Activated CD4-positive, alpha-beta T cell treated with anti-CD3 and anti-CD28 coated beads, Interleukin-2, Interleukin-4, amounts not matched to agents 100 ng/mL and 50 ng/mL, durations not matched to agents 16 hours and 8 hours (primary cell): ENCODE measurements at places on chromosomes 1 and 21.

DNA sequence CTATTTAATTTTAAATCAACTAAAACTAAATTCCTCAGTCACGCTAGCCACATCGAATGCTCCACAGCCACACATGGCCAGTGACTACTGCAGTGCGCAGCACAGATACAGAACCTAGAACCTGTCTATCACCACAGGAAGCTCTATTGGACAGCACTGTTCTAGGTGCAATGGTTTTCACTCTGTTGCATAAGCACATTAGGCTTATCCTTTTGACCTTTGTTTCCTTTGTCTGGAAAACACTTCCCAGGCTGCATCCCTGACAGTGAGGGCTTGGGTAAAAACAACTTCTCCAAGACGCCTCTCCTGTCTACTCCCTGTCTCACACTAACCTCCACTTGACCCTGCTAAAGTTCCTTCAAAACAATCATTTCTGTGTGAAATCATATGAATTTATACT lies 33.6 kb upstream of the RAP1GAP start:
- no peak for DNase-seq

DNA sequence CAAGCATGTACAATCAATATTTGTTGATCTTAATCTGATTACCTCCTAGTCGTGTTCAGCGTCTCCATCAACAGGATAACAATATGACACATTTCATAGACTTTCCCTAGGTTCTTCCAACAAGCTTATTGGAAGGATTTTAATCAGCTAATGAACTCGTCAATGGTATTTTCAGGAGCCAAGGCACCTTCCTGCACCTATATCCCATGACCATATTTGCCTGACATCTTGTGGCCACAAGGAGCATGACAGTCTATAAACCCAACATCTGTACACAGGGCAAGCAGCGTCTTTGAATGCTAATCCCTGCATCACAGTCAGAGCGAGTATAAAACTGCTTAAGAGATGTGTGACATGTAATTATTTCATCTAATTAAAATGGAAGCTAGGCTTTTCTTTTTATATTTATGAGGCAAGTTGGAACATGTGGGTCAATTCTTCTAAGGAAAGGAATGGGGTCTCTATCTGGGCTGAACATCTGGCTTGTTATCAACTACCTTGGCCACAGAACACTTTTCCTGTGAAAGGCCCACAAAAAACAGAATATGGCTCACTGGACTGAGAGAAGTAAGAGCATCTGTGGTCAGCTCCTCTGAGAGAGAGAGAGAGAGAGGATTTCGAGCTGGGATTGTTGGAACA lies 388.8 kb downstream of the NTNG1 start:
- DNase-seq: peak; percentile 37

GRCh38 chr1:177701654-177702353 lies 268.1 kb downstream of the SEC16B start:
- DNase-seq: no peak

GRCh38 chr1:233802611-233803010 lies 101.9 kb upstream of the SLC35F3 start:
- no peak for DNase-seq

DNA sequence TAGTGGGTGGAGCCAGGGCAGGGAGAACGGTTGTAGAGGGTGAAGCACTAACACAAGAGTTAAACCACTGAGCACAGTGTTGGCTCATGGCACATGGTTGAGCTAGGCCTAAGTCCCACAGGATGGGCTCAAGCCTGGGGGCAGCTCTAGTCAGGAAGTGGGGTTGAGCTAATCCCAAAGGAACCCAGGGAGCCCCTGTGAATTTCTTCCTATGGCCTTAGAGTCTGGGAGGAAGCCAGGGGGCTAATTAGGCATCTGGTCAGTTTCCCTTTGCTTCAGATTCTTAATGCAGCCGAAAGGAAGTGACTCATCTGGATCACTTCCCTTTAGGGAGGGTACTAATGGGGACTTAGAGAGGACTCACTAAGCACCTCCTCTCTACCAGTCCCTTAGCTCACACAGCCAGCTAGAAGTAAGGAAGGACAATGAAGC lies 10.1 kb downstream of the CFAP45 start:
- peak; percentile 22 for DNase-seq

- DNase-seq: no peak
These were observed 41.1 kb downstream of the WNT9A start for GRCh38 chr1:227906550-227907071.

- no peak for DNase-seq
These were observed 6.8 kb upstream of the LY9 start for GRCh38 chr1:160789051-160789701.

- DNase-seq: no peak
These were observed 105.0 kb downstream of the LEPR start for GRCh38 chr1:65525266-65526048.

- no peak for DNase-seq
These were observed 73.7 kb downstream of the URB2 start for GRCh38 chr1:229699613-229700267.

DNA sequence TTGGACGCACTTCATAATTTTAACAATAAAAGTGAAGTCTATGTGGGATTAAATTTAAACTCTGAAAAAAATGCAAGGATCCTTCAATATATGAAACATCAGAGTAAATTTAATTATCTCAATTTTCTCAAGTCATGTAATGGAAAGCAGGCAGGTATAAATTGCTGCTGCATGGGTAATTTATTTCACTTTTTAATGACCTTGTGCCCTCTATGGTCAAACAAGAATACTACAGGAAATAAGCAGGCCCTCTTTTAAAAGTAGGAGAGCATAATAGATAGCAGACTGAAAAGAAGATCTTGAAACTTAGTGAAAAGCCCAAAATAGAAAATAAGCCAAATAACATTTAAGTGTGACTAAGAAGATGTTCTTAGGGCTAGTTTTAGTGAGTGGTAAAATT lies 22.9 kb downstream of the BCAS2 start:
- no peak for DNase-seq

DNA sequence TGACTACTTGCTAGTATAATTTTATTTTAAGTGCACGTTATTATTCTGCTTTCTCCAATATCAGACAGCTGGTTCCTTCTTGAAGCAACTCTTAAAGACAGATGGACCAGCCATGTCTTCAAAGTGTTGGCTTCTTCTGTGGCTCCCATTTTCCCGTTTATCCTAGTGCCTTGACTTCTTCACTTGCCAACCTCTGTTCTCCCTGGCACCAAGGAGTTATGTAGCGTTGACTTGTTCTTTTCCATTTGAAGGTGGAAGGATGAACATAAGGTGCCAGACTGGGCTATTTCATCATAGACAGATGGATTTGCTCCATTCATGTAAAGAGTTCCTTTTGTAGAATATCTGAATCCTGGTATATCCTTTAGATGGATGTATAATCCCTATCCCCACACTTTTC lies 260.6 kb downstream of the DISC1 start:
- DNase-seq: no peak

DNA sequence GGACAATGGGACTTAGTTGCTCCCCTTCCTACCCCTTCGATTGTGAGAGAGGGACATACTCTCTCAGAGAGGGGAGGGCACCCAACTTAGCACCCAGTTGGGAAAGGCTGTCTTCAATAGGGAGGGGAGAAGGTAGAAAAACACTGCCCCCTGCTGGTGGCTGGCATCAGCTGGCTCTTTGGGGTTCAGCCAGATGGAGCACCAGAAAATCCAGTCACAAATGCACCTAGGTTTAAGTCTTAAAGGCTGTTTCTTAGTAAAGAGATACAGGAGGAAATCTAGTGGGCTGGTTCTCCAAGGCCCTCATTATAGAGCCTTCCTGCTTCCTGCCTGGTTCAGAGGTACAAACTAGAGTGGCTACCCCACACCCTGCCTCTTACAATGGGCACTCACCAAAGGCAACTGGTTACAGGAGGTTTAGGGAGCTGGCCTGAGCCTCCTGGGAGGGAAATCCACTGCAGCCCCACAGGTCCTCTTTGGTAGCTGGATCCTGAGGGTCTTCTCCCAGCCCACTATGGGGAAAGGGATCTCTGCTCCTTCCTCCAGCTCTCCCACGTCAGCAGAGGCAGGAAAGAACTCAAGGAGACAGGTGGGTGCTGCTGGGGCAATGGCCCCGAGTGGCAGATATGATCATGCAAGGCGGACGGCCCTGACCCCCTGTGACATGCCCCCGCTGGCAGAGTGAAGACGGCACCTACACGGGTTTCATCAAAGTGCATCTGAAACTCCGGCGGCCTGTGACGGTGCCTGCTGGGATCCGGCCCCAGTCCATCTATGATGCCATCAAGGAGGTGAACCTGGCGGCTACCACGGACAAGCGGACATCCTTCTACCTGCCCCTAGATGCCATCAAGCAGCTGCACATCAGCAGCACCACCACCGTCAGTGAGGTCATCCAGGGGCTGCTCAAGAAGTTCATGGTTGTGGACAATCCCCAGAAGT lies 28.3 kb downstream of the EIF2D start:
- peak; percentile 87 for DNase-seq

GRCh38 chr1:19344372-19344810 lies 32.3 kb downstream of the SLC66A1 start:
- peak; percentile 40 for DNase-seq

DNA sequence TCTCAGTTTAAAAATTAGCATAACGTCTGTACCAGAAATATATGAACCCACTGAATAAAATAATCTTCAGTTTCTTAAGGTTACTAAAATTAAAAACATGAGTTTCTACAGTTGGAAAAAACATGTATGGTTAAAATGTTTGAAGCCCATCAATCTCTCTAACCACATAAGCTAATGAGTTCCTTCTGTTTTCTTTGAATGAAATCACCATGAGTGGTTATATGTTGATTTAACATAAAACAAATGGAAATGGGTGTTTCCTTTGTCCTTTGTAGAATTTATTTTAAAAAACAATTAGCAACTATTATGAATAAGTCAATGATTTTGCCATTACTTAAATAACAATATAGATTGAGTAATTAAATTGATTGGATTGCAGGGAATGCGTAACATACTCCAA lies 3.0 kb upstream of the ADGRL2 start:
- DNase-seq: no peak
